ENCODE measurements at places on chromosomes 1 and 21.

GRCh38 chr1:64886877-64887276, 79.5 kb downstream of the JAK1 start:
- no peak for DNase-seq

DNA sequence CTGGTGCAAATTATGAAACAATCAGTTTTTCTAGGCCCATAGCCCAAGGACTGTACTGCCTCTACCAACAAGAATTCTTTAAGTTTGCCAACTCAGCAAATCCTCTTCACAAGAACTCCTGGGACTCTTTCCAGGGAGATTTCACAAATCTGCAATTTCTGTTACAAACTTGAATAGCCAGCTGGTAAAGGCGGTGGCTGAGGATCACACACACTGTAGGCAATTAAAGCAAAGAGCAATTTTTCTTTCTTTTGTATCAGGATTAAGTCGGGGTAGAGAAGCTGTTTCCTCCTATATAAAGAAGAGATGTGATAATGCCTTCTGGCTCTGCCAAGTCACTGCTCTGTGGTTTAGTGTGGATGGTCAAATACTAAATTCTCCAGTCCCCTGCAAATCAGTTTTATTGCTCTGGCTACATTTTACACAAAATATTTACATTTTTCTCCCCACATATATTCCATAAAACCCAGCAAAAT, 1.7 kb downstream of the ALDH9A1 start:
- peak; percentile 17 for DNase-seq

GRCh38 chr21:29157080-29157479, 26.6 kb downstream of the MAP3K7CL start:
- peak; percentile 80 for DNase-seq

DNA sequence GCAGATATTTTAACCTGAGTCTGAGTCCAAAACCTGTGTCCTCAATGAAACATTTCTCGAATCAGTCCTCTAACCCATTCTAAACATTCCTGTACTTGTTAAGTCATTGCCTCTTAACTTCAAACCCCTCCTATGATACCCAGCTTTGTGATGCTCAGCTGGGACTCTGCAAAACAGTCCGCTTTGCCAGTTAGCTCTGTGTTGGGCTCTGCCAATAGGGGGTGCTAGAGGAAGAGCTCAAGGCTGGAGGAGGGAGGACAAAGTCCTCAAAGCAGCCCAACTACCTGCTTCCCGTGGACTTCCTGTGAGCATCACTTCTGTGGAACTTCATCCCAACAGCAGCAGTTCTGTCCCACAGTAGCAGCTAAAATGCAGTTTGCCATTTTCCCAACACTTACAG, 38.1 kb upstream of the SYT14 start:
- no peak for DNase-seq

GRCh38 chr1:212578041-212578440, 30.5 kb upstream of the ATF3 start:
- peak; percentile 34 for DNase-seq

- DNase-seq, result no peak
Observed at GRCh38 chr1:47439017-47439818, 1.4 kb downstream of the FOXD2 start.

- DNase-seq, result no peak
Observed at GRCh38 chr1:89453123-89453972, 71.3 kb upstream of the LRRC8B start.

All from MV-4-11 (cell line).